Mammary epithelial cell (primary cell): ENCODE measurements at places on chromosomes 2 and 18. TPM values are rescaled to one million over a fixed set of nuclear protein-coding genes. Genes with fewer than 3 reads are reported as not detected.

Gene CFAP221
- not detected for total RNA-seq

Gene ADGRF3
- total RNA-seq: 0.32 and 0.45 TPM in 2 replicates

Gene SERPINE2
- 502 and 535 TPM in 2 replicates for total RNA-seq

Gene ICOS
- not detected in 2 replicates for total RNA-seq

Gene CHRNA1
- total RNA-seq: not detected

Gene CPLX4
- not detected for total RNA-seq

Gene GPR155
- total RNA-seq: 1.8 and 2.0 TPM in 2 replicates

Gene CD8B2
- total RNA-seq: not detected

Gene SERPINB3
- total RNA-seq: 12.7 TPM

Gene MAL
- total RNA-seq: not detected

Gene FMNL2
- 26.5 TPM for total RNA-seq

Gene CACNB4
- total RNA-seq: 0.17 TPM

Gene GKN1
- not detected for total RNA-seq

Gene TAF1B
- 25.5 and 25.7 TPM in 2 replicates for total RNA-seq

Gene CRYGC
- 0.52 TPM in 1 of 2 replicates, not detected in the other for total RNA-seq

Gene DSC1
- 0.11 and 0.28 TPM in 2 replicates for total RNA-seq

Gene RGPD3
- 0.07 TPM in 1 of 2 replicates, not detected in the other for total RNA-seq

Gene KCNIP3
- total RNA-seq: 2.9 and 4.8 TPM in 2 replicates

Gene CCDC178
- not detected in 2 replicates for total RNA-seq

Gene RAD51AP2
- 0.24 and 0.35 TPM in 2 replicates for total RNA-seq

Gene BOK
- 15.8 and 21.3 TPM in 2 replicates for total RNA-seq
